ENCODE measurements at places on chromosomes 5 and 9.

- no peak for DNase-seq
Measured at GRCh38 chr9:110784309-110784708, 115.7 kb downstream of the MUSK start.

- DNase-seq, result peak; percentile 26
Measured at GRCh38 chr9:91758491-91758981, 191.5 kb downstream of the ROR2 start.

- no peak for DNase-seq
Measured at GRCh38 chr9:38196714-38197113, 127.7 kb upstream of the SHB start.

- peak; percentile 64 for DNase-seq
Measured at GRCh38 chr9:98944057-98944733, 488 bp downstream of the COL15A1 start.

DNA sequence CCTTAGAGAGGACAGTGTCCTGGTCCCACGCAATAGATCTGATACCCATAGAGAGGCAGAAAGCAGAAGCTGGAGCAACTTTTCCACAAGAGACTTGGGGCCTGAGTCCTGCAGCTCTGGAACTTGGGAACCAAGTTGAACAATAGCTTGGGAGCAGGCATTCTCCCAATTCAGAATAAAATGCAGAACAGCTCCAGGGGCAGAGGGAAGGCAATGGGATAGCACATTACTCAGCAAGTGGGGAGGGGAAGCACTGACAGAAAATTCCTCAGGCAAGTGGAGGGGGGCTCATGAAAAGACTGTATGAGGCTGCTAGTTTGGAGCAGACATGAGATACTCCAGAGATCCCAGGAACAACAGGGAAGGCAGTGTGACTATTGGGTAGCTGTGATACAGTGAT, 513.6 kb downstream of the HINT1 start:
- no peak for DNase-seq

DNA sequence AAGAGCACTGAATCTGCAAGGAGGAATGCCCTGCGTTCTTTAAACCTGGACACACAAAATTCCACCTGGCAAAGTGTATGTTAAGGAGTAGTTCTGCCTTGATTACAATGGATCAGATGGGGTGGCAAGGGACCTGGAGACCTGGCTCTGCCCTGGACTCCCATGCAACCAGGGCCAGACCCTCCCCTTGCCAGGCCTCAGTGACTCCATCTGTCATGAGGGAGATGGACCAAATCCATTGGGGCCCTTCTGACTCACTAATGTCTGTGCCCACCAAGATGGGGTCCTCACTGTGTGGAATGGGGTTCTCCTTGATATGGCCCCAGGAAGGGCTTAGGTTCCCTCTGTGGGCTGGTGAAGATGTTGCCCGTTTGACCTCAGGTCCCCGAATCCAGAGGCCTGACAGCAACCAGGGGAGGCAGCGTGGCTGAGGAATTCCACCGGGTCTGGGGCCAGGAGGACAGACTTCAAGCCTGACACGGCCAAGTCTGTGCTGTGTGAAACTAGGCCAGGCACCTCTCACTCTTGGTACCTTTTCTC, 100.3 kb downstream of the PAX5 start:
- DNase-seq, result no peak

DNA sequence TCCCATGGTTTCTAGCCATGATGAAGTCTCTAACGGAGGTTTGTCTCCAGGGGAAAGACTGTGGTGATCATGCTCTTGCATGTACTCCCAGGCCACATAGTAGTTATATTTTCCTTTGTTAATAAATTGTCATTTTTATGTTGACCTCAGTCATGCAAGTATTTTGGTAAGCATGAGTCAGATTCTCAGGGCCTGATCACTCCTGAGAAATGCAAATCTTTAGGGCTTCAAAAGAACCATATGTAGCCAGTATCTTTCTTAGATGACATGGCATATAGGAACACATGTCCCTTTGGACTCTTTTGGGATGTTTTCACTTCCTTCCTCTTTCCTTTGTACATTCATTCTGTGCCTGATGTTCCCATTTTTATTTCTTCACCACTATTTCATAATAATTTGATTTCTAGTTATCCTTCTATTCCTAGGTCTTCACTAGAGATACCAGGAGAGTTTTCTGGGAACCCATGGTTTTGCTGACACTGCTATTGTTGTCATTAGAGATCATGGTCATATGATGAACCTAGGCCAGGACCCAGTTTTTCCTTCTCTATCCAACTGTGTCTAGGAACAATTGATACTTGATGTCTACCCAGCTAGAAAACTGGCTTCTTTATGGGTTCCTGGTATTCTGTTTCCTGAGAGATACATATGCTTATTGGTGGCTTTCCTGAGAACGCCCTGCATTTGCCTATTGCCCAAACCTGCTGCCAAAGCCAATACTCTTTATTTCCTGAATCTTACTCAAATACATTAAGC, 248.1 kb upstream of the NREP start:
- no peak for DNase-seq

DNA sequence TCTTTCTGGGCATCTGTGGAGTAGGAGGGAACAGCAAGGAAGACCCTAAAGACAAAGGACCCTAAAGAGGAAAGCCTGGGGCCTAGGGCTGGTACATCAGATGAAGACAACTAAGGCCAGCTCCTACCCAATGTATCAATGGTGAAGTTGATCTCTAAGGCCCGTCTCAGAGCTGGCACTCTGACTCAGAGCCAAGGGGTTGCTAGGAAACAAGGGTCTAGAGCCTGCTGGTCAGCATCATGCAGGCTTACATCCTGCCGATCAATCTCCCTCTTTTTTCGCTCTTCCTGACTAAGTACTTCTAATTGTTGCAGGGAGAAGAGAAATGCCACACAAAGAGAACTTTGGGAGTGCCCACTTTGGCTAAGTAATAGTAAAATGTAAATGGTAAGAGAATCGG, 26.2 kb downstream of the TRIM32 start:
- no peak for DNase-seq
